ENCODE measurements at places on chromosomes 11 and 22.

- DNase-seq, result no peak
Observed at GRCh38 chr11:22927793-22928192, 67.5 kb upstream of the CCDC179 start.

- DNase-seq, result no peak
Observed at GRCh38 chr22:44782363-44782963, 30.1 kb downstream of the ARHGAP8 start.

DNA sequence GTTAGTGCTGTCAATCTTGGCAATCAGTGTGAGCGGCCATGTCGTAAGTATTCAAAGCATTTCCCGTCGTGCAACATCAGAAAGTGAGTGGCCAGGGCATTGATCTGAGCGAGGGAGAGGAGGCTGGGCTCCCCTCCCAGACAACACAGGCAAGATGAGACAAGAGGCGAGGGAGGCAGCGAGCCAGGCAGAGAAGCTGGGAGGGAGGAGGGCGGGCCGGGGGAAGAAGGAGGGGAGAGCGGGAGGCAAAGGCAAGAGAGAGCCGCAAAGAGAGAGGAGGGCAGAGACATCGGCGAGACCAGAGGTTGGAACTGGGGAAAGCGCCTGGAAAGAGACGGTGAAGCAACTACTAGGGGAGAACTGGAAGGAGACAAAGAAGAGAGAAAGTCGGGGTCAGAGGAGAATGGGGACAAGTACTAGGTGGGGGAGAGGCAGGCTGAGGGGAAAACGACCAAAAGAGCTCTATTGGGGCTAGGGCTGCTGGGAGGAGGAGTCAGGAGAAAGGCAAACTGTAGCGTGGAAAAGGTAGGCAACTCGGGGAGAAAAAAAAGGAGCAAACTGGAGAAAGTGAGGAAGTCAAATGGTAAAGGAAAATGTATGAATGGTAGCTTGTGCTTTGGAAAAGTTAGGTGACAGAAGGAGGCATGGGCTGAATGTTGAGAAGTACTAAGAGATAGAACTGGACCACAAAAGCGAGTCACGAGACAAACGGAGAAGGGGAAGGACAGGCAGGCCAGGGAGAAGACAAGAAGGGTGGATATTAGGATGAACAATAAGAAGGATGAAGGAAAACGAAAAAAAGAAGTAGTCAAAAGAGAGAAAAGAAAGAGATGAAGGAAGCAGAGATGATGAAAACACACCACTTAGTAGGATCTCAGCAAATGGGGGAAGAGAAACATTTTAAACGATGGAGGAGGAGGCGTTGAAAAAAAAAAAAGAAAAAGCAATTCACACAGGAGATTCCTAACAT, 130.5 kb upstream of the C11orf58 start:
- DNase-seq, result no peak

GRCh38 chr11:122214567-122214966, 98.6 kb upstream of the BLID start:
- DNase-seq, result no peak

GRCh38 chr11:102268985-102269470, 48.3 kb upstream of the BIRC3 start:
- no peak for DNase-seq

All from activated CD8-positive, alpha-beta memory T cell treated with anti-CD3 and anti-CD28 coated beads for 1 hour (primary cell).